ENCODE measurements at places on chromosomes 3 and 15. TPM values are rescaled to one million over a fixed set of nuclear protein-coding genes. Genes with fewer than 3 reads are reported as not detected.

ABI3BP gene
- not detected for total RNA-seq

GUCA1C gene
- total RNA-seq, result not detected

CYP19A1 gene
- total RNA-seq, result not detected

MAP1A gene
- 1.8 TPM for total RNA-seq

DNA sequence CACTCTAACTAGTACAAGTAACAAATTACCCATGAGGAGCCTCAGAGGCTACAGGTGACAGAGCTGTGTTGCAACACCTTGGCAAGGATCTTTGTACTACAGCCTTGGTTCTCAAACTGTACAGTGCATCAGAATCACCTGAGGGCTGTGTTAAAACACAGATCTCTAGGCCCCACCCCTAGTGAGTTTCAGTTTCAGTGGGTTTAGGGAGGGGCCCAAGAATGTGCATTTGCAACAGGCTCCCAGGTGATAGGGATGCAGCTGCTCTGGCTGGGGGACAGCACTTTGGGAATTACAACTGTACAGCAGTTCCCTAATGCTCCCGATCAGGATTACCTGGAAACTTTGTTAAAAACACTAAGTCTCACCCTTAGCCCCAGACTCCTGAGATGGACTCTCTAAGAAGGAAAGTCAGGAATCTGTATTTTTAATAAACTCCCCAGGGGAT, 66.1 kb upstream of the NR2F2 start:
- H3K4me1 ChIP-seq, result no peaks in the 10 kb centered on the region
- H3K27ac ChIP-seq, result no peak overlapping the region
- no peak for DNase-seq
- H3K36me3 ChIP-seq, result no peaks in the 10 kb centered on the region

GRCh38 chr3:171173736-171174135, 147.2 kb upstream of the SLC2A2 start:
- H3K4me1 ChIP-seq, result peaks cover 30% of the 10 kb centered on the region
- peak overlapping the region; percentile 15 for H3K27ac ChIP-seq
- no peak for DNase-seq
- H3K27me3 ChIP-seq, result no peaks in the 10 kb centered on the region

- no peaks in the 10 kb centered on the region for H3K4me1 ChIP-seq
- no peaks in the 10 kb centered on the region for H3K36me3 ChIP-seq
- no peak overlapping the region for H3K27ac ChIP-seq
- no peaks in the 10 kb centered on the region for H3K27me3 ChIP-seq
- no peak for DNase-seq
These were observed 346.8 kb downstream of the SOX2 start for GRCh38 chr3:182058488-182058887.
